ENCODE measurements at places on chromosomes 5 and 9.

DNA sequence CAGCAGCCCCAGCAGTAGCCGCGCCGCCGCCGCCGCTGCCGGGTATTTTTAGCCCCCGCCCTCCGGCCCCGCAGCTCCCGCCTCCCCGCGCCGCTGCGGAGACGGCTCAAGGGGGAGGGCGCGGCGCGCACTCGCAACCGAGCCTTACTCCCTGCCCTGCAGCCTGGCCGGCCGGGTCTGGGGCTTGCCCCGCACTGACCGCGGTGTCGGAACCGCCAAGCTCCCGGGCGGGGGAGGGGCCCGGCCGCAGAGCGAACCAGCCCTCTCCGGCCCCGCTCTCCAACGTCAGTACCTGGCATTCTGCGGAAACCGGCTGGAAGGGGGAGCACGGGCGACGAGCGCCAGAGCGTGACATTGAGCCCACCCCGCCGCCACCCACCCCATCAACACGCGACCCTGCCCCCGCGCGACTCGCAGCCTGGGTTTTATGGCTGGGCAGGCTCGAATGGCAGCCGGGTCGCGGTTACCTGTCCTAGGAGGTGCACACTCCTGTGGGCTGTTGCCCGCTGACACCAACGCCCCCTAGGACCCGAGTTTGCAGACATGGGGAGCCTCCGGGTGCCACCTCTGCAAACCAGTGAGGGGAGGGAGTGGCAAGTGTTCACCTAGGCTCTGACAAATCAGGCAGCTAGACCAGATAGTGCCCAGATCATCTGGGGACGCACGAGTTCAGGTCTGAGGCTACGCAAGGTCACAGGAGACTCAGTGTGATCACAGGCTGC, at the start of gene ACSL6:
Gene ACSL6, minus strand, starts transcription at position 37 of the 722 bp plus-strand sequence. CDS start 105 bp downstream, outside the sequence.
- DNase-seq = no peak

DNA sequence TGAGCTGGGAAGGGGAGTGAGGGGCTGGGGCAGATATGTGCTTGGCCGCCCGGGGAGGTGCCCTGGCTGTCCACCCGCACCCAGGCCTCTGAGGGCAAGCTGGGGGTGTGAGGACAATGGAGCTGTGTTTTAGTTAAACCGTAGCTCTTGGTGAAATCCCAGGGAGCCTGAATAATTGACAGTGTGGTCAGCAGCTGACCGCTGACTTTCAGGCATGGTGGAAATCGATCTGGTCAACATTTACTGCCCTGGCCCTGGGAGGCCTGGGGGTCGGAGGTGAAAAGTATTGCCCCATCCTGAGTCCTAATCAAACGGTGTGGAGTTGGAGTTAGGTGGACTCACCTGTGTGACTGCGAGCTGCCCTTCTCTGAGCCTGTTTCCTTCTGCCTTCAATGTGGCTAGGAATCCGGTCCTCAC, 31.2 kb upstream of the CRB2 start:
- no peak for DNase-seq

DNA sequence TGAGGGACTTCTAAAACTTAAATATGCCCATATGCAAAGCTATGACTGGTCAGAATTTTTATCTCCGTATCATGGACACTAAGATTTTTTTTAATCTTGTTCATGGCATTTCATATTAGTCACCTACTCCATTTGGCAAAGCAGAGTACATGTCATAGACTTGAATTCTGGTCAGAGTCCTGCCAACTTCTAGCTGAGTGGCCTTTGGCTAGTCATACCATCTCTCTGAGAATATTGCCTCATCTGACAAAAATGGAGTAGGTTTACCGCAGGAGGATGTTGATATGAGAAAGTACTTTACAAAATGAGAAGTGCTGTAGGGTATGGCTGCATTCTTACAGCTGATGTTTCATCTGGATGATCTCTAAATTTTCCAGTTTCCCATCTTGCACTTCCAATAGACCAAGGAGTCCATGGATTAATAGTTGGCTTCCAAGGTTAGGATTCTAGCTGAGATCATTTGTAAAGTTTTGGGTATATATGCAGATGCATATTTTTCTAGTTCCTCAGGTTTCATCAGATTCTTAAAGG, 150.8 kb upstream of the NR3C1 start:
- DNase-seq = no peak

- no peak for DNase-seq
Observed at GRCh38 chr9:33289496-33289895, 820 bp upstream of the NFX1 start.

DNA sequence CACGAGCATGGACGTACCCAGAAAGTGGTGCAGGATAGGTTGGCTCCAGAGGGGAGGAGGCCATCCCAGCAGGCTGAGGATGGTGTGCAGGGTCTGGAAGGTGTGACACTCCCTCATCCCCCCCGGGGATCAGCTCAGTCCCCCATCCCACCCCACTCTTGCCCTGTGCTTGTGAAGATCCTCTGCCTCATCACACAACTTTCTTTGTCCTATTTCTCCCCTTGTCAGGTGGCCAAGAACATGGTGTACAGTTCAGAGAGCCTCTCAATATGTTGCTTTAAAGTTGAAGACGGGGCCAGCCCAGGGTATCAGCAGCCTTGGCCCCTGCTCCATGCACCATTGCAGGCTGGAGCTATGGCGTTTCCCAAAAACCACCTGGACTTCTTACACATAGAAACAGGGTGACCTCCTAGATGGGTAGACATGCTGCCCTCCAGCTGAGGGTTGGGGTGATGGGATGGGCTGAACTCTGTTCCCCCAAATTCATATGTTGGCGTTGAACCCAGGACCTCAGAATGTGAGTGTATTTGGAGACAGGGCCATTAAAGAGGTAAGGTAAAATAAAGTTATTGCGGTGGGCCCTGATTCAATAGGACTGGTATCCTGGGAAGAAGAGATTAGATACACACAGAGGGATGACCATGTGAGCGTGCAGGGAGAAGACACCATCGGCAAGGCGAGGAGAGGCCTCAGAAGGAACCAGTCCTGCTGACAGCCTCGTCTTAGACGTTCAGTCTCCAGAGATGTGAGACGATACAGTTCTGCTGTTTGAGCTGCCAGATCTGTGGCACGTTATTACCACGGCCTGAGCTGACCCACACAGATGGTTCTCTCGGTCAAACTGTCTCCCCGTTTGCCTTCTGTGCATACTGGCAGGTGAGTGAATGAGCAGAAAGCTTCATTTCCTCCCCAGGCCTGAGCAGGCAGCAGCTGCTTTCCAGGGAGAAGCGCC, 272.5 kb downstream of the GADD45G start:
- DNase-seq = no peak

GRCh38 chr5:178332210-178332641, 99.6 kb upstream of the PHYKPL start:
- DNase-seq = no peak

- no peak for DNase-seq
Observed at GRCh38 chr9:81558091-81558830, 131.1 kb downstream of the TLE1 start.

GRCh38 chr5:136492587-136492986, 127.2 kb upstream of the TRPC7 start:
- no peak for DNase-seq

Measured in stimulated activated CD8-positive, alpha-beta memory T cell treated with anti-CD3 and anti-CD28 coated beads, Interleukin-2, amount 100 ng/mL, for 1 hour (primary cell).